Fibroblast of pulmonary artery (primary cell): ENCODE measurements at places on chromosomes 5 and 9.

GRCh38 chr5:61303346-61303745 lies 28.7 kb upstream of the ZSWIM6 start:
- DNase-seq: no peak

DNA sequence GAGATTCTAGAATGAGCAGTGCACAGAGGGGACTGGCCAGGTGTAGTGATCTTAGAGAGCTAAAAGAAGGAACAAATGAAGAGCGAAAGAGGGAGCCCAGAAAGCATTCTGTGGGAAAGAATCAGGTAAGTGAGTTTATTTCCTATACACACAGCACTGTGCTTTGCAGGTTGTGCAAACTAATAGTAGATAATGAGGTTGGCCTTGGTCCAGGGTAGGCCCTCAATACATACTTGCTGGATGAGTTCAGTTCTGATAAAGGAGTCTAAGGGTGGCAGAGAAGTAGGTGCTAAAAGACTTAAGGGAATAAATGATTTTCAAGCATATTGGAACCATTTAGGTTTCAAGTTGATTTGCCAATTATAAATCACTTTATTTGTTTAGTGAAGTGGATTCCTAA lies 122.0 kb downstream of the NPR3 start:
- DNase-seq: no peak

DNA sequence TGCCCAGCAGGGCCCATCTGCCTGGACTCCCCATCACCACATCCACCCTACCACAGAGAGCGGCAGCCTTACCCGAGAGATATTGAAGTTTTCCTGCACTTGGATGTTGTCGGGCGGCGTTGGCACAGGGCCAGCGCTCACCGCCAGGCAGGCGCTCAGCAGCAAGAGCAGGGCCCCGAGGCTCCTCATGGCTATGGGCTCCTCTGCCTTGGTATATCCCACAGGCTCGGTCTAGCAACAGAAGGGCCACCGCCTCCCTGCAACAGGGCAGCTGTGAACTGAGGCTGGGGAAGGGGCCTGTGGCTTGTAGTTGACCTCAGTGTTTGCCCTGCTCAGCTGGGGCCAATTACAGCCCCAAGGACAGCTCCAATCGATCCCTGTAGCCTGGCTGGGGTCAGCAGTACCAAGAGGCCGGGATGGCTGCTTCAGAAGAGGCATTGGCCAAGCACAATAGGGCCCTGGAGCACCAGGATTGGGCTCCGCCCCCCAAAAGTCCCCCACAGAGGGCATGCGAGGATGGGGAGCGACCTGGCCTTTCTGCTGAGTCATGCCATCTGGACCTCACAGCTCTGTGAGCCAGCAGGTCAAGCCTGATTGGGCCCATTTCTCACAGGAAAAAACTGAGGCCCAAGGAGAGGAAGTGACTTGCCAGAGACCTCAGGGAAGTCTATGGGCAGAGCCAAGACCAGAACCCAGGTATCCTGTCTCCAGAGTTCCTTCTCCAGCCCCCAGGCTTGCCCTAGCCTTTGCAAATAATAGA lies at the start of gene AMBP:
Gene AMBP (minus strand): TSS at position 280 of the 760 bp plus-strand sequence. CDS start 91 bp downstream, at position 189.
- DNase-seq: no peak

DNA sequence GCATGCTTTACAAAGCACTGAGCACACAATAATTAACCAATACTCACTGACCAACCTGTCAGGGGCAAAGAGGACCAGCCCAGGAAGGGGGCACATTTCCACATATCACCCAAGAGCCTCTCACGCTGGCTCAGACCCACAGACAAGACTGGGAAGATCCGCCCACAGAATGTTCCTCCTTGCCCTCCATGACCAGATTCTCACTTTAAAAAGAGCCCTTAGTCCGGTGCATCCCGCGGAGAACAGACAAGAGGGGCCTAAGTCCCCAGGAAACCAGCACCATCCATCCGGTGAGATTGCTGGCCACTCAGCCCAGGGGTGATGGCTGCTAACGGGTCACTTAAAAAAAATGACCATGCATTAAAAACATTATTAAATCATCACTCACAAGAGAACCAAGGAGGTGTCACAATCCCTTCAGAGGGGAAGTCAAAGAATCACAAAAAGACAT lies 32.9 kb downstream of the SEMA4D start:
- DNase-seq: no peak

GRCh38 chr9:22731786-22732185 lies 285.2 kb downstream of the DMRTA1 start:
- DNase-seq: no peak

GRCh38 chr9:82539856-82540579 lies 522.9 kb downstream of the RASEF start:
- no peak for DNase-seq

GRCh38 chr9:95167998-95168397 lies 149.5 kb downstream of the FANCC start:
- DNase-seq: peak; percentile 97

DNA sequence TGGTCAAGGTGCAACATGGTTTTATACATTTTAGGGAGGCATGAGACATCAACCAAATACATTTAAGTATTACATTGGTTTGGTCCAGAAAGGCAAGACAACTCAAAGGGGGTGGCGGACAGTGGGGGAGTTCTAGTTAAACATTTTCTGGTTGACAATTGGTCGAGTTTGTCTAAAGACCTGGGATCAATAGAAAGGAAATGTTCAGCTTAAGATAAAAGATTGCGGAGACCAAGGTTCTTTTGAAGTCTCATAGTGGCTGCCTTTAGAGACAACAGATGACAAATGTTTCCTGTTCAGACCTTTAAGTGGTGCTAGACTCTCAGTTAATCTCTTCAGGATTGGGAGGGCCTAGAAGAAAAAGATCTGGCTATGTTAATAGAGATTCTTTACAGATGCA lies 47.7 kb upstream of the TTC39B start:
- DNase-seq: no peak

- no peak for DNase-seq
Measured at GRCh38 chr9:274406-274805, 59.7 kb downstream of the DOCK8 start.

- no peak for DNase-seq
Measured at GRCh38 chr9:107033966-107034365, 171.0 kb downstream of the ZNF462 start.

GRCh38 chr5:27511061-27511460 lies 472.7 kb upstream of the CDH9 start:
- DNase-seq: peak; percentile 1

DNA sequence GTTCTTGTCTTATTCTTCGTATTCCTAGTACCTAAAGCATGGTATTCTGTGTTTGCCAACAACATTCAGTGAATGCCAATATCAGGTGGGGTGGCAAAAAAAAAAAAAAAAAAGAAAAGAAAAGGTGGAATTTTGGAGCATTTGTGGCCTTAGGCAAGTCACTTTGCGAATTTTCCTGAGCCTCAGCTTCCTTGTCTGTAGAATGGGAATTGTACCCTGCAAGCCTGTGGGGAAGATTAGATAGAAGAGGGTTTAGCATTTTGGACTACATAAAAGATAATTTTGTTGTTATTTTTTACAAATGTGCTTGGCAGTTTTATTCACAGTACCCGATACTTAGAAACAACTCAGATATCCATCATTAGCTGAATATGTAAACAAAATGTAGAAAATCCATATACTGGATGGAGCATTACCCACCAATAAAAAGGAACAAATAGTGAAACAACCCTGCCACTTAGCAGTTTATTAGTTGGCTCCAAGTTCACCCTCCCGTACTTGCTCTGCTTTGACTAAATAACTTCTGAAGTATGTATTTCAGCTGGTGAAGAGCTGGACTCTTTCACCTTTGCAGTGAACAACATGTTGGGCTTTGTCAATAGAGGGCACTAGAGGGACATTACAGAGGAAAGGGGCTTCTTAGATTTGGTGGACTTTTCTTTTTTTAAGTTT lies 13.6 kb downstream of the UBE2D2 start:
- peak; percentile 62 for DNase-seq

GRCh38 chr5:160467555-160468362 lies 46.1 kb downstream of the PTTG1 start:
- peak; percentile 84 for DNase-seq

DNA sequence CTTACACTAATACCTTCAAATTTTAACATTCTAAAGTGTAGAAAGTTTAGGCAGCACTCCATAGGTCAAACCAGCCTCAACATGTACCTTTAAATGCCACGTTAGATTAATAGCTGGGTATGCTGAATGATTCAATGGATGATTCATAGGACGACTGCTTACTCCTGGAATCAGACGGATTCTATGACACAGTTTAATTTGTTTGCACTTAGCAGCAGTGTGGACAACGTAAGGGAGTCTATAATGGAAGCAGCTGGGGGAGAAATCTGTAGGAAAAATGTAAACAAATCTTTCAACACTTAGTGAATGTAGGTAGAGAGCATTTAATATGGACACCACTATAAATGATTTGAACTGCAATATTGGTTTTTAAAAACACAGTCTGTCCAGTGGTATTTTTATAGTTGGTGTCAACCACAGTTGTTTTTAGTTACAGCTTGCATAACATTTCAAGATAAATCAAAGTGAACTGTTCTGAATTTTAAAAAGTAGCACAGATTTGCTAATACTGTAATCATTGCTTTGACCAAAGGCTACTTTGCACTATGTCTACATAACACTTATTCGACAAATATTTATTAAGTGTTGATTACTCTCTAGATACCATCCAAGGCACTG lies 701.5 kb upstream of the MEF2C start:
- peak; percentile 45 for DNase-seq

GRCh38 chr5:160128632-160129031 lies 9.4 kb upstream of the PWWP2A start:
- no peak for DNase-seq

- DNase-seq: peak; percentile 48
Measured at GRCh38 chr5:93735378-93735777, 6.0 kb downstream of the POU5F2 start.

- DNase-seq: no peak
Measured at GRCh38 chr5:131773805-131774204, 23.0 kb downstream of the FNIP1 start.

DNA sequence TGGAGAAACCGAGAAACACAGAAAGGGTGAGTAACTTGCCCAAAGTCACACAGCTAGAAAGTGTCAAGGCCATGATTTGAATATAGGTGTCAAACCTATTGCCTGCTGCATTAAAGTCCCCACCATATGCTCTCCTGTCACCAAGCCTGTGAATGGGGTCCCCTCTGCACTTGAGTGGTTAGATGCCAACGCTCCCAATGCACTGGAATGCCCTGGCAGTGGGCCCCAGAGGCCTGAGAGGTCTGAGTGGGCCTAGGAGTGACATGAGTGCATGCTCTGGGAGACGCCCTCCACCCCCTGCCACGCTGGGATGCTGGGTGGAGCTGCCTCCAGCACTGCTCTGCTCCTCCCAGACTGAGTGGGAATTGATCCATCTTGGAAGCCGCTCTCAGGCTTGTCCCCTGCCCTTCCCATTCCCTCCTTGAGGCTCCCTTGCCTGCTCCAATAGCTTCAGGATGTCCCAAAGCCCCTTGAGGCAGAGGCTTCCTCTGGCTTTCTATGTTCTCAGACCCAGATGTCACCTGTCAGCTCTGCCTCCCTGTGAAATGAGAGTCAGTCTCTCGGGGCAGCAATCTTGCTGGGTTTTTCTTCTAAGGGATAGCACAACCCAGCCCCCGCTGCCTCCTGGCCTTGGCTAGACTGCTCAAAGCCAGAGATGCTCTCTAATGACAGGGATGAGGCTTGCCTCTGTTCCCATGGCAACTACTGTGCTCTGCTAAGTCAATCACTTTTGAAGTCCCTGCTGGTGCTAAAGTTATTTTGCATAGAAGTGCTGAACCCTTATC lies 6.6 kb upstream of the ARSI start:
- DNase-seq: no peak

DNA sequence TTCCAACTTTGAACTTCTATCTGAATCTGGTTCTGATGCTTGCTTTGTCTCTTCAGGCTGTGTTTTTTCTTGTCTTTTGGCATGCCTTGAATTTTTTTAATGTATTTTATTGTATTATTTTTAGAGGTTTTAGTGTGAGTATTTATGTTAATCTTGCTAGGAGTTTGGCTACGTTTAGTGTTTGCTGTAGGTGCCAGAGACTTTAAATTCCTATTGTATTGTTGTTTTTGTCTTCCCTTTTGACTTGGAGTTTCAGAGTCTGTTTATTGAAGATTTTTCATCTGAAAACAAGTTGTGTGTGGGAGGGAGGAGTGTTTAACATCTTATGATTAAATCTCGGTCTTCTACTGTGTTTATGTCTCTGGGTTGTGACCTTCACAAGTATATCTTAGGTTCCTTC lies 956.8 kb downstream of the TLE1 start:
- no peak for DNase-seq

- peak; percentile 47 for DNase-seq
Measured at GRCh38 chr5:133287500-133287899, 235.7 kb downstream of the HSPA4 start.

DNA sequence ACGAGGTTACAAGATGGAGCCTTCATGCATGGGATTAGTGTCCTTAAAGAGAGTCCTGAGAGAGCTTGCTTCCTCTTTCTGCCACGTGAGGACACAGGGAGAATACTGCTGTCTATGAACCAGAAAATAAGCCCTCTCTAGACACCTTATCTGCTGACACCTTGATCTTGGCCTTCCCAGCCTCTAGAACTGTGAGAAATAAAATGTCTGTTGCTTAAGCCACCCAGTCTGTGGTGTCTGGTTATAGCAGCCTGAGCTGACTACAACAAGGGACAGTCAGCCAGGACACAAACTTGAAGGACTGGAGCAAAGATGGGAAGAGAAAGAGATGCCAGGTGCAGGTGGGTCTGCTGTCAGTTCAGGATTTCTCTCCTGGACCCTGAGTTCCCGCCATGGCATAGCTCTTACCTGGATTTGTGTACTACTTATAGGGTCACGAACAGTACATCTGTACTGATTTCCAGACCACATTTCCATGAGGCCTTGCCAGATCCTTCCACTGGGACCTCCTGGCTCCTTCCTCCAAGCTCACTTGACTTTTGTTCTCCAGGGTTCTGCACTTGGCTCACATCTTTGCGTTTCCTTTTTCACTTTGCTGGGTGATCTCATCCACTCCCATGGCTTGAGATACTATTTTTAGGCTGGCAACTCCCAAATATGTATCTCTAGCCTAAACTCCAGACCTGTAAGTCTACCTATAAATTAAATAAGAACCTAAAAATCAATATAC lies 44.9 kb upstream of the LIFR start:
- peak; percentile 51 for DNase-seq

- no peak for DNase-seq
Measured at GRCh38 chr5:13972029-13972428, 27.5 kb upstream of the DNAH5 start.

- DNase-seq: no peak
Measured at GRCh38 chr5:159332800-159333544, 2.7 kb upstream of the IL12B start.

DNA sequence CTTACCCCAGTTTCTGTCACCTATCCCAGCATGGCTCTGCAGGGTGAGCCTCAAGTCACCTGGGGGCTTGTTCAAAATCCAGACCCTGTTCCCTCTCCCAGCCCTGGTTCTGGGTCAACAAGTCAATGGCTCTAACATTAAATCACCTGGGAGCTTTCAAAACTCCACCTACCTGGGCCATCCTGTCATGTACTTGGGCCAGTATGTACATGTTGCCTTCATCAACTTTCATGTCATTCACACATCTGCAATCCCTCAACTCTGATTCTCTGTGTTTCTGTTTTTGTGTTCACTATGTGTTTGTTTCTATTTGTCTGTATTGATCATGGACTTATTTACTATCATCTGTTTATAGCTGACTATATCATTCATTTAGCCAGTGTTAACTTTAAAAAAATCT lies 2.1 kb upstream of the SH3GLB2 start:
- no peak for DNase-seq

- no peak for DNase-seq
Measured at GRCh38 chr5:157801-158200, 33.5 kb upstream of the LRRC14B start.
